ENCODE measurements at places on chromosomes 7 and 10.
A peak's percentile ranks its signal among the peaks of the same experiment; 100 is the strongest.

DNA sequence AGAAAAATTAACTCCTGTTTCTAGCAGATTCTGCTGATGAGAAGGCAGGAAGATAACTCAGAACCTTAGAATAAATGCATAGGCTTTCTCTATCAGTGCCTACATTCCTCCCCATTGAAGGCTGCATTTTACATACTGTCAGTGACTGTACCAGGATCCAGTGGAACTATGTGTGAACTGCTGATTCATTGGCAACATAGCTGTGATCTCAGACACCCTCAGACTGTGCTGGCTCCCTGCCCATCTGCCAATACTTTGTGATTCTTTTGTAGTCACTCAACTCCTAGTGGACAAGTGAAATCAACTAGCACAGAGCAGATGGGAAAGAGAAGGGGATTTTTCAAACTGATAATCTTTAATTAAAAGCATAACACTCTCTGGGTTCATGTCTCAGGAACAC lies 375.8 kb downstream of the MDFIC start:
- DNase-seq: peak; percentile 32

DNA sequence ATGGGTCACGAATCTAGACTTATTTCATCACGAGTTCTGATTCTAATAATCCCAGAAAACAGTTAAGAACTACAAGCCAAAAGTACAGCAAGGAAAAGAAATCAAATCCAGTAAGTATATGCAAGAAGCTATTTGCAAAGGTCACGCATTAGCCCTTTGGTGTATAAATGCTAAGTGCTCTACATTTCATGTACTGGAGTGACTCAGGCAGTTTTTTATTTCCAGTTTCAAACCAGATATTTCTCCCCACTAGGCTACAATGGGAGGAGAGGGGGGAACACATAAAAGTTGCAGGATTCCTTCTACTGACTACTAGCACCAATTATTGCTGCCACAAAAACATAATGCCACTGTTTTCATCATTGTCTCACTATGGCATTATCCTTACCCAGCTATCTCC lies 148.0 kb downstream of the NRCAM start:
- DNase-seq: no peak

- no peak for DNase-seq
Observed at GRCh38 chr7:83866582-83866981, 217.6 kb upstream of the SEMA3E start.

DNA sequence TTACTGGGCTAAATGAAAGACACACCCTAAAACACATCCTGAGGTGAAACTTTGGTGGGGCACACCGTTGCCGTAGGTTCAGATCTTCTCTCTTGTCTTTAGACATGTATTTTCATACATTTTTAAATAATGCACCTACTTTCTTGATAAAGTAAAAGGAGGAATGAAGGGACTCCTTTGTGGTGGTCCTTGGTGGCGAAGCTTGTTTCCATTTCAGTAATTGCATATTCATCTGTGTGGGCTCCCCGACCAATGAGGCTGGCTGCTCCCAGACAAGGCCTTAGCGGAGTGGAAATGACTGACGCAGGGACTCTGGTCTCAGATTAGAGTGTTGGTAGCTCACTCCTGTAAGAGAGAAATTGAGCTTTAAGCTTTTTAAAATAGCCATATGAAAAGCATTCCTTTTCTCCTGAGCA lies 815 bp downstream of the CCSER2 start:
- DNase-seq: peak; percentile 75

- no peak for DNase-seq
Observed at GRCh38 chr7:149171892-149172533, 23.3 kb upstream of the ZNF282 start.

DNA sequence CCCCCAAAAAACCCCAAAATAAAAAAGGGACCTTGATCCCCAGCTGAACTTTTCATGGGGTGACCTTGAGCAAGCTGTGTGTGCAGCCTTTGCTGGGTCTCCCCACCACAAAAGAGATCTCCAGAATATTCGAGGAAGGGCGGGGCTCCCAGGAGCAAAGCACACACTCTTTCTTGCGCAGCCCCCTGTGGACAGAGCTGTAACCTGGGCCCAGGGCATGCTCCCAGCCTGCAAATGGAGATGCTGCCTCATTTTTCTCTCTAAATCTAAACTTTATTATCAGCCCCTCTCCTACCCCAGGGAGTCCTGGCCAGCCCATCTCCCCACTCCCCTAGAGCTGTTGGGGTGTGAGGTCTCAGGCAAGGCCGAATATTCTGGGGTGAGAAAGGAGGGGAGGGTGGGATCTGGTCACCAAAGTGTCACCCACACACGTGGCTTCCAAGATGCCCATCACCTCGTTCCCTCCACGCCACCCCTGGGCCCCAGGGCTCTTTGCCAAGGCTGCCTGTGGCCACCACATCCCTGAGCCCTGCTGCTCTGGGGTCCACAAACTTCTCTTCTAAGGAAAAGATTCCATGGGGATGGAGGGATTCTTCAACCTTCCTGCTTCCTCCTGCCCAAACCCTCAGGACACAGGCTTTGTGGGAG lies 1.7 kb upstream of the CALML3 start:
- no peak for DNase-seq

DNA sequence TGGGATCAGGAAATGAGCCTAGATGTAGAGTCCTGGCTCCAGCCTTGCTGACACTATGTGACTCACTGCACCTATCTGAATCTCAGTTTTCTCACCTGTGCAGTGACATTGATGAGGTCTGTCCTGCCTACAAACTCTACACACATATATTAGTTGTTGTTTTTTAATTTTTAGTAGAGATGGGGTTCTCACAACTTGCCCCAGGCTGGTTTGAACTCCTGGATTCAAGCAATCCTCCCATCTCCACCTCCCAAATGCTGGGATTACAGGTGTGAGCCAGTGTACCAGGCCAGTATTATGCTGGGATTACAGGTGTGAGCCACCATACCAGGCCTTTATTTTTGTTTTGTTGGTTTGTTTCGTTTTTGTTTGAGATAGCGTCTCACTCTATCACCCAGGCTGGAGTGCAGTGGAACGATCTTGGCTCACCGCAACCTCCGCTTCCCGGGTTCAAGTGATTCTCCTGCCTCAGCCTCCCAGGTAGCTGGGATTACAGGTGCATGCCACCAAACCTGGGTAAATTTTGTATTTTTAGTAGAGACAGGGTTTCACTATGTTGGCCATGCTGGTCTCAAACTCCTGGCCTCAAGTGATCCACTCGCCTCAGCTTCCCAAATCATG lies 11.8 kb upstream of the DDIT4 start:
- DNase-seq: no peak

DNA sequence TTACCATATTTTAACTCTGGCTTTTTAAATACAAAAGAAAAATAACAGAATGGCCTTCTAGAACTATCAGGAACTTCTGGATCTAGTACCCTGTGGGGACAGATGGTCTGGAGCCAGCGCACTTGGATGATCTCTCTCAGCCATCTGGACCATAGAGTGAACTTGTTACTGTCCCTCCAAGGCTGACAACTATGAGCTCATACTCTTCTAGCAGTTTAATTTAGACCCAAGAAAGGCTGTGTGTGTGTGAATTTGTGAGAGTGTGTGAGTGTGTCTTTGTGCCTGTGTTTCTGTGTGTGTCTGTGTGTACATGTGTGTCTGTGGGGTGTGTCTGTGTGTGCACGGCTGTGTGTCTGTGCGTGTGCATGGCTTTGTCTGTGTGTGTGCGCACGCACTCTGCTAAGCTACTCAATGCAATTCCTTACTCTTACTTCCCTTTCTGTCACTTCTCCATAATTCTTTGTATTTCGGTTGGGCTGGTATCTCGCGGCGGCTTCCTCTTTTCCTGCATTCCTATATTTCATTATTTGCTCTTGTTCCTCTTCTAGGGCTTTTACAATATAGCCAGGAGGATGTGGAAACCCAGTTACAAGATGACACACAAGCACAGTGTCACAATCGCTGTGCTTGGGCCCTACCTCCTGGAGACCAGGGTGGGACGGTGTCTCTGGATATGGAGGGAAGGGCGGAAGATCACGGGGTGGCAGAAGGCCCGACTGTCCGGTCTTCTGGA lies 51.9 kb downstream of the IKZF1 start:
- peak; percentile 91 for DNase-seq

DNA sequence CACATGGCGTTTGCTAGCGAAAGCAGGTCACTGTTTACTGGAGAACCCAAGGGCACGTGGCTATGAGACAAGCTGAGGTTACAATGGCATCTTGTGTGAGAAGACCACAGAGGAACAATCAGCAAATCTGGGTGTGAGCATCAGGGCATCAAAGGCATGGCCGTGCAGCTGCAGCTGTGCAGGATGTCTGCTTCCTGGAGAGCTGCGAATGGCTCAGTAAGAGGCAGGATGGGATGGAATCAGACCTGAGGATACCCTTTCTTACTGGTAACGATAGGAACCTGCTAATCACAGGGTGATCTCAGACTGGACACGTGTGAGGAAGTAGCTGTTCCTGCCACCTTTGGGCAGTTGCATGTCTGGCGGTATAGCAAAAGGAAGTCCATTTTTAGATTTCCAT lies 119.5 kb downstream of the RNF216 start:
- DNase-seq: peak; percentile 37

GRCh38 chr10:78357141-78358063 lies 323.7 kb downstream of the RPS24 start:
- DNase-seq: no peak

DNA sequence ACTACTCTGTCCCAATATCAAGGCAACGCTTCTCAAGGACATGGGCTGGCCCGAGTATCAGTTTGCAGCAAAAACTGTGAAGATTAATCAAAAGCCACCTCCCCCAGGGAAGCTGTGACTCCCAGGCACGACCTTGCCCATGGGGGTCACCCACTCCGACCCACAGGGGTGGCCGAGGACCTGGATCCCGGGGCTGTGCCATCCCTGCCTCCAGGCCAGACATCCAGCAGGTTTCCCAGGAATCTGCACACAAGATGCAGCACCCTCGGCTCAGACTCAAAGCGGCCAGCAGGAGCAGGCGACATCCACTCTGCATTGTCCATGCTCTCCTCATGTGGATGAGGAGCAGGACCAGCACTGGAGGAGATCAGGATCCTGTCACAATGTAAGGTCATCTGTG lies 39.8 kb downstream of the PTPRN2 start:
- DNase-seq: no peak

- no peak for DNase-seq
Observed at GRCh38 chr10:123538401-123539320, 127.5 kb upstream of the GPR26 start.

GRCh38 chr7:33905389-33906032 lies at the start of gene BMPER:
TSS of gene BMPER (plus strand) at chr7:33905539. CDS start at chr7:33905614, 75 bp downstream.
- no peak for DNase-seq

- no peak for DNase-seq
Observed at GRCh38 chr7:99008181-99008631, 129.9 kb downstream of the TRRAP start.

GRCh38 chr10:124010024-124010423 lies 83.4 kb downstream of the CHST15 start:
- no peak for DNase-seq

DNA sequence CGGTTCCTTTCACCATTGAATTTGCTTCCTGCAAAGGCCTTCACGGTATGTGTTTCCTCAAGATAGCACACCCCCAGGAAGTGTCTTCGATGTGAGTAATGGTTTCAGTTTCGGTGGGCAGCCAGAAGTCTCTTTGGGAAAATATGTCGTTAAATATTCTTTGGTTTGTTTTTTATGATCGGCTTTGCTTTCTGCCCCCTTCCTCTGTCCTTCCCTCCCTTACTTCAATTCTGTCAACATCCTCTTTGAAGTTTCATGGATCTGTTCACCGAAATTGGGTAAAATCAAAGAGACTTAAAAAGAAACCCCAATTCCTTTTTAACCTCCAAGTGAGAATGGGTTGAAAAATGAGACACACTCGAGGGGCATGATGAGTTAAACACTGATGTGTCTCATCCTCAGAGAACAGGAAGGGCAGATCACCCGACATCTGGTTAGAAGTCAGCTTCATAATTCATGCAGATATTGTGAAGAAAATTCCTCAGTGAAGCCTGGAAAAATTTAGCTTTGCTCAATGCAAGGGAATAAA lies 170.8 kb upstream of the HABP2 start:
- DNase-seq: peak; percentile 85

GRCh38 chr10:88312855-88313254 lies 270.3 kb downstream of the RNLS start:
- no peak for DNase-seq

GRCh38 chr10:6465437-6465836 lies 114.6 kb downstream of the PRKCQ start:
- no peak for DNase-seq

GRCh38 chr10:98144985-98145384 lies 10.5 kb downstream of the R3HCC1L start:
- no peak for DNase-seq

GRCh38 chr10:74194999-74195398 lies 44.0 kb downstream of the ADK start:
- no peak for DNase-seq

DNA sequence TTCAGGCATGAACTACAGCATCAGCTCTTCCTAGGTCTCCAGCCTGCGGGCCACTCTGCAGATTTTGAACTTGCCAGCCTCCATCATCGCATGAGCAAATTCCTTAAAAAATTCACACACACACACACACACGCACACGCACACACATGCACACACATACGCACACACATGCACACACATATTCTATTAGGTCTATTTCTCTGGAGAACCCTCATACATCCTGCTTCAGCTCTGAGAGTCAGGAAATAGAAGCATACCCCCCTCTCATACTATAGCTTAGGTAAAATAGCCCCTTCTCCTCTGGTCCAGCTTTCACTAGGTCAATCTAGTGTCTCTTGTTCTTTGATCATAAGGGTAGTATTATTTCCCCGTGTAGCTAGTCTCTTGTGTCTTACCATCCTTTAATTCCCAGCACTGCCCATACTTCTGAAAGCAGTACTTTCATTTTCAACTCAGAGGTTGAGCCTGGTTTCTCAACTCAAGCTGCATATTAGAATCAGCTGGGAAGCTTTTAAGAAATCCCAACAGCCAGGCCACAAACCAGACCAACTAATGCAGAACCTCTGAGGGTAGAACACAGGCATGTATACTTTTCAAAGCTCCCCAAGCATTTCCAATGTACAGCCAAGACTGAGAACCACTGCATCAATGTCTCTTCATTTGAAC lies 30.9 kb upstream of the ITGB8 start:
- DNase-seq: peak; percentile 59

- no peak for DNase-seq
Observed at GRCh38 chr10:124643330-124644009, 100.7 kb downstream of the FAM53B start.

DNA sequence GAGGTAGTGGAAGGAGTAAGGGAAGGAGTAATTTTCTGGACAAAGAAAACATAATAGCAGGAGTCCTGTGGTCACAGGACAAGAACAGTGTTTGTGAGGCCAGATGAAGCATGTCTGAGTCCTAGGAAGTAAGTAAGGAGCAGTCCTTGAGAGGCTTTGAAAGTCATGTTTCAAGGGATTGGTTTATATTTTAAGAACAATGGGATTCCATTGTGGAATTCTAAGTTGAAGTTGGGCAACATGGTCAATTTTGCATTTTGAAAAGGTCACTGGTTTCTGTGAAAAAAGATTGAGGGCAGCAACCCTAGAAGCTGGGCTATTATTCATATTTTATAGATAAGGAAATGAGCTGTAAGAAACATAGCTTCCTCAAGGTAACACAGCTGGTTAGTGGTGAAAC lies 10.8 kb upstream of the SLC25A28 start:
- no peak for DNase-seq

- DNase-seq: no peak
Observed at GRCh38 chr10:18400906-18401245, 250.5 kb downstream of the NSUN6 start.
